ENCODE measurements at places on chromosomes 3 and 15.

GRCh38 chr3:130414457-130414856, 69.0 kb downstream of the COL6A5 start:
- no peak for DNase-seq

DNA sequence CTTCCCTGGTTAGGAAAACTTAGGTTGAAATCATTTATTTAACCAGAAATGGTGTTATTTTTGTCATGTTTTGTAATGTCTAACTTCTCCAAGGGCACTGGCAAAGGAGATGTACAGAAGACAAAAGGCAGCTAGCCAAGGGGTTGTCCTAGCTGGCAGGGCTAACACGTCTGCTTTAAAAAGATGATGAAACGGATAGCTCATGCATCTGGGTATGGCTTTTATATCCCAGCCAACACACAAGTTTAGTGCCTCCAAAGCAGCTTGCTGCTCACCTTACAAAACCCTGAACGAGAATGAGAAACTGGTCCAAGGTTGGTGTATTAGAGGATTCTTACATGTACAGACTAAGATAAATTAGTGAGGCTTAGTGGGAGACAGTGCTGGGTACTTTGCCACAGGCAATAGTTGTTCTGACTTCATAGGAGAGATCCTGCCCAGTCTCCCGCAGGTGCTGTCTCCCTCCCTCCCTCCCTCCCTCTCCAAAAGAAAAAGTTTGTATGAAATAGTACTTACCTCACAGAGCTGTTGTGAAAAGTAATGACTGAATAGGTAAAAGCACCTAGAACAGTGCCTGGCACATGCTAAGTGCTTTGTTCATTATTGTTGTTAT, 47.8 kb downstream of the KCNMB2 start:
- DNase-seq: no peak

DNA sequence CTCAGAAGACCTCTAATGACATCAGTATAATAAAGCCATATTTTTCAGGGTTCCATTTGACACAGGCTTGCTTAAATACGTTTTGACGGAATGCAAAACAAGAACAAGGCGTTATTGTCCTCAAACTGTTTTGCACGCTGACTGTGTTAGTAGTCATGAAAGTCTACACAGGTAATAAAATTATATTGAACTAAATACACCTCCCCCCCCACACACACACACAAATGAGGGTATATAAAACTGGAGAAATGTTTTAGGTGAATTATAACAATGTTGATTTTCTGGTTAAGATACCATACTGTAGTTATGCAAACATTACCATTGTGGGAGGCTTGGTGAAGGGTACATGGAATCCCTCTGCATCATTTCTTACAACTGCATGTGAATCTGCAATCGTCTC, 257.1 kb upstream of the ARRDC4 start:
- no peak for DNase-seq

DNA sequence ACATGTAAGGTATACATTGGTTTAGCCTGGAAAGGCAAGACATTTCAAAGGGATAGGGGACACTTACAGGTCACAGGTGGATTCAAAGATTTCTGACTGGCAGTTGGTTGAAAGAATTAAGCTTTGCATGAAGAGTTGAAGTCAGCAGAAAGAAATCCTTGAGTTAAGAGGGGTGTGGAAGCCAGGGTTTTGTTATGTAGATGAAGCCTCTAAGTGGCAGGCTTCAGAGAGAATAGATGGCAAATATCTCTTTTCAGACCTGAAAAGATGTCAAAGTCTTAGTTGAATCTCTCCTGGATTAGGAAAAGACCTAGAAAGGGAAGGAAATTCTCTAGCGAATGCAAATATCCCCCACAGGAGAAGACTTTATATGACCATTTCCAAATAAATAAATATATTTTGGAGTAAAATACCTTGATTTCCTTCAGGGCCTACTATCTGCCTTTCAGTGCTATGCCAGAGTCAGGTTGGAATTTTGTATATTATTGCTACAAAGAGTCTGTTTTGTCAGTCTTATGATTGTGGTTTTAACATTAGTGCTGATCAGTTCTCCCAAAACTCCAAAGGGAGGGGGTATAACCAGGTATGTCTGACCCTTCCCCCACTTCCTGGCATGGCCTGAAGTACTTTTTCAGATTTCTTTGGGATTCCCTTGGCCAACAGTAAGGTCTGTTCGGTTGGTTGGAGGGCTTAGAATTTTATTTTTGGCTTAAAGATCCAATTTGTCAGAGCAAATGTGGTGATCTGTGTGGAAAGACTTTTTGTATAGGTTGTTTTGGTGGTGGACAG, 286.4 kb downstream of the LRTM1 start:
- no peak for DNase-seq

- no peak for DNase-seq
Measured at GRCh38 chr15:92810418-92811138, 89.5 kb upstream of the CHD2 start.

- DNase-seq: no peak
Measured at GRCh38 chr15:42165106-42165505, 8.7 kb upstream of the PLA2G4F start.

- no peak for DNase-seq
Measured at GRCh38 chr15:38524156-38524555, 40.5 kb downstream of the RASGRP1 start.

DNA sequence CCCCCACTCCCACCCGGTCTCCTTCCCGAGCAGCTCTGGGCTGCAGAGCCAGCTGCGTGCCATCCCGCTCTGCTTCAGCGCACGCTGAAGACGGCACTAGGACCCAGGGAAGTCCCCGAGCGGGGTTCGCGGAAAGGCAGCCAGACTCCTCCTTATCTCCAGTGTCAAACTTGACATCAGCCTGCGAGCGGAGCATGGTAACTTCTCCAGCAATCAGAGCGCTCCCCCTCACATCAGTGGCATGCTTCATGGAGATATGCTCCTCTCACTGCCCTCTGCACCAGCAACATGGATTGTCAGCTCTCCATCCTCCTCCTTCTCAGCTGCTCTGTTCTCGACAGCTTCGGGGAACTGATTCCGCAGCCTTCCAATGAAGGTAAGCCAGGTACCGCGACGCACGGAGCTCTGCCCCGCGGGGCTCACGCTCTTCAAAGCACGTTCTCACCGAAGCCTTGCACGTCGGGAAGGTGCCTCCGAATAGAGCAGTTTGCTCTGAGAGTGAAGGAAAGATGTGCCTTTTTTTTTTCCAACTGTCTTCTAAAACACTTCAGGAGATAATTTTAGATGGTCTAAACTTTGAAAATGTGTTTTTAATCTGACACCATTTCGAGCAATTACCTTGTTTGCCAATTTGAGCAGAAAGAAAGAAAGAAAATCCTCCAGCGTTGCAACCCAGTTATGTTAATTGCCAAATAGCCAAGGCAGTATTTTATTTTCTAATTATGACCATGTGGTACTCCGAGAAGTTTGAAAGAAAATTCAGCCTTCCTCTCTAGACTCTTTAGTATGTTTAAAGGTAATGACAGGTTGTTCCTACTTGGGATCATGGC, at the start of gene EPHA3:
EPHA3 (plus strand) TSS at position 161 of the 830 bp plus-strand sequence; CDS start at position 289, 128 bp downstream.
- DNase-seq: peak; percentile 29

DNA sequence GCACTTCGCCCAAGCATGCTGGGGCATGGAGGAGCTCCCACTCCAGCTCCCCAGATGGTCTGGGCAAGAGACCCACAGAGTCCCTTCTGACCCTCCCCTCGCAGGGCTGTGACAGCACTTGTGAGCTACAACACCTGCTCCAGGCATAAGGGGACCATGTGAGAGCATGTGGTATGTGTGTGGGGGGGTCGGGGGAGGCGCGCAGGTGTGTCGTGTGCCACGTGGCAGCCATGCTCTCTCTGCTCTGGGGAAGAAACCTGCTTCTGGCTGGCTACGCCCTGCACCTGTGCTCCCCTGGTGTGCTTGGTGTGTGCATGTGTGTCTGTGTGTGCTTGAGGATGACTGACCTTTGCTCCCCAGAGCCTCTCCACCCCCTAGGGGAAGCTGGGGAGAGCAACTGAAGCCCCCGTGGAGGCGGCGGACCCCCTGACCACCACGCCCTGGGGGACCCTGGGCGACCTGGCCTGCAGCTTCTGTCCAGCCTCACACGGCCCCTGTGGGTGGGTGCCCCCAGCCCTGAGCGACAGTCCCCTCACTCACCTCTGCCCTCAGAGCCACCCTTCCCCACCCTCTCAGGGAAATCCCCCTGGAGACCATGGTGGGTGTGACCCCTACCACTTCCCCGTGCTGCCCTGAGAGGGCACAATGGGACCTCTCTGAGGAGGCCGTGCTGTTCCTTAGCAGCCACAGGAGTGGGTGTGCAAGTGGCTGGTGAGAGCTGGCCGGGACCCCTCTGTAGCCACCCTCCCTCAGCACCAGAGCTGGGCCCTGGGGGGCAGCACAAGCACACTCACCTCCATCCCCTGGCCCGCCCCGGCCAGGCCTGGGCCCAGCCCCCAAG, 16.6 kb upstream of the SEC13 start:
- no peak for DNase-seq

GRCh38 chr3:182671541-182671940, 121.8 kb upstream of the ATP11B start:
- no peak for DNase-seq

DNA sequence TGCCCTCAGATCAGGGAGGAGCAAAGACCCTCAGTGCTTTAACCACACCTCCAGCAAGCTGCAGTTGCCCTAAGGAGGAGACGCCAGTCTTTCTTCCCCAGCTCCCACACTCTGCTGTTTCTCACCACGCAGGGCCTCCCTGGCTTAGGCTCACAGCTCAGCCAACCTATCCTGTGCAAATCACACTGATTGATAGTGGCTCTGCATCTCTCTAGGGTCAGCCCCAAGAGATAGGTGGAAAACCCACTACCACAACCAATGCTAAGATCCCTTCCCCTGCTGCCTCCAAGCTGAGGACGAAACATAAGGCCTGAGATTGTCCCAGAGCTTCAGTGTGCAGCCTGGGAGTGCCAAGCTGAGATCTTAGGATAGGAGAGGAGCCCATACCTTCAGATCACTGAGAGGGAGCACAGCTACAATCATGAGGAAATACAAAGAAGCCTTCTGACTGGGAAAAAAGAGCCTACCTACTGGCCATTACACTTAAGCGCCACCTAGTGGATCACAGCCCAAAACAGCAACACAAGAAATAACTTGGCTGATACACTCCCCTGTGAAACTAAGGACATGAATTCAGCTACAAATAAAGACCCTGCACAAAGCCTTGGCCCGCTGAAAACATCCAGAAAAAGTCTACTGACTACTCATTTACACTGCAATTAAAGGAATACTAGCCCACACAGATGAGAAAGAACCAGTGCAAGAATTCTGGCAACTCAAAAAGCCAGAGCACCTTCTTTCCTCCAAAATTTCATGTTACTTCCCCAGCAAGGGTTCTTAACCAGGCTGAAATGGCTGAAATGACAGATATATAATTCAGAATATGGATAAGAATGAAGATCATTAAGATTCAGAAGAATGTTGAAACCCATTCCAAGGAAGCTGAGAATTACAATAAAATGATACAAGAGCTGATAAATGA, 271.5 kb upstream of the DCBLD2 start:
- DNase-seq: peak; percentile 1

DNA sequence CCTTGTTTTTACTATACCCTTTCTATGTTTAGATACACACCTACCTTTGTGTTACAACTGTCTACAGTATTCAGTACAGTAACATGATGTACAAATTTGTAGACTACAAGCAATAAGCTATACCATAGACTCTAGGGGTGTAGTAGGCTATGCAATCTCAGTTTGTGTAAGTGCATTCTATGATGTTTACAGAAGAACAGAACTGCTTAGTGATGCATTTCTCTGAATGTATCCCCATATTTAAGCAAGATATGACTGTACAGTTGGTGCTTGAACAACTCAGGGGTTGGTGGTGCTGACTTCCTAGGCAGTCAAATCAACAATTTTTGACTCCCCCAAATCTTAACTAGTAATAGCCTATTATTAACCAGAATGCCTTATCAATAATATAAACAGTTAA, 467.1 kb upstream of the TGFBR2 start:
- DNase-seq: no peak

- no peak for DNase-seq
Measured at GRCh38 chr15:79467865-79468586, 35.9 kb downstream of the MINAR1 start.

DNA sequence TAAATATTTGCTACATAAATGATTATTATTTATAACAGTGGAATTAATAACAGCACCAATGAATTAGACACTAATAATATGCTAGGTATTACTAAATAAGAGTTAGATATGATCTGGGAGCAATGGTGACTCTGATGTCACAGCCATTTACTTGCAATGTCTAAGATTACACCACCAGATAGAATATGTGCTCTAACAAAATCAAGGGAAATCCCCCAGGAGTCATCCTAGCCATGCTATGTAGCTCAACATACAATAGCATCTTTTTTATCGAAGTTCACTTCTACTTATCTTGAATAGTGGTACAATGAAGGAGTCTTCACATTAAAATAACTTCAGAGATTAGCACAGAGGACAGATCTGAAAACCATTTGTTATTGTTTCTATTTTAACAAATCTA, 154.0 kb downstream of the FMN1 start:
- DNase-seq: no peak

DNA sequence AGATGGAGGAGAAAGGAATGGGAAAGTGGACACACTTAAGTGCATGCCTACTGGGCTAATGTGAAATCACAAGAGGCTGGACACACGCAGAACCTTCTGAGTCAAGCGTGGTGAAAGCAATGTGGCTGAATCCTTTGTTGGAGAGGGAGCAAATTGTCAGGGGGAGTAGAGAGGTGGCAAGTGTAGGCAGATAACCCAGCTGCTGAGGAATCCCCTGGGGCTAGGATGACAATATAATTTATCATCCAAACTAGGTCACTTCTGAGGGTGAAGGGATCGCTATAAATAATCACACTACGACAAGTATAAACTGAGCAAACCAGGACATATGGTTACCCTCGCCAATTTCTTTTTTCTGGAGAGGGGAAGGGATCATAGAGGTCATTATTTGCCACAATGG, 28.7 kb downstream of the TAMM41 start:
- DNase-seq: no peak

DNA sequence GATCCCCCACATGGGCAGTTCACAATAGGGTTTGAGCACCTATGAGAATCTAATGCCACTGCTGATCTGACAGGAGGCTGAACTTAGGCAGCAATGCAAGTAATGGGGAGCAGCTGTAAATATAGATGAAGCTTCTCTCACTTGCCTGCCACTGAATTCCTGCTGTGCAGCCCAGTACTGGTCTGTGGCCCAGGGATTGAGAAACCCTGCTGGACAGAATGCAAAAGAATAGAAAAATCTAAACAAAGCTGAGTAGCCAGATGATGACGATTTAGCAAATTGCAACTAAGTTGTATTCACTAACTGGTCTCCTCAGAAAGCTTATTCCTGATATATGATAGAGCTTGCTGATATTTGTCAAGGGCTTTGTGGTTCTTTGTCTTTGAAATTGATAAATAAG, 34.3 kb upstream of the APH1B start:
- no peak for DNase-seq
